ENCODE measurements at places on chromosomes 13 and 19.

DNA sequence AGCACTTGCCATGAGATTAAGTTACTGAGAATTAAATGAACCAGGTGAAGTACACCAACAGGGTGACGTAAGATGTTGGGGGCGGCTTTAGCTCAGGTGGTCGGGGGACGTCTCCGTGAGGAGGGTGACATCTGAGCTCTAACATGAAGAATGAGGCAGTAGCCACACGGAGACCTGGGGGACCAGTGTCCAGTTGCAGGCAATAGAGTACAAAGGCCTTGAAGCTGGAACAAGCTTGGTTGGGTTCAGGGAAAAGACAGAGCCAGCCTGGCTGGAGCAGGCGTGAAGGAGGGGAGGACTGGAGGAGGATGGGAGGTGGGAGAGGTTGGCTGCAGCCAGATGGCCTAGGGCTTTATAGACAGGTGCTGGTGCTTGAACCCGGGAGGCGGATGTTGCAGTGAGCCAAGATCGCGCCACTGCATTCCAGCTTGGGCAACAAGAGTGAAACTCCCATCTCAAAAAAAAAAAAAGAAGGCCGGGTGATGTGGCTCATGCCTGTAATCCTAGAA, 1.6 kb downstream of the SPINT2 start:
- DNase-seq, result no peak

DNA sequence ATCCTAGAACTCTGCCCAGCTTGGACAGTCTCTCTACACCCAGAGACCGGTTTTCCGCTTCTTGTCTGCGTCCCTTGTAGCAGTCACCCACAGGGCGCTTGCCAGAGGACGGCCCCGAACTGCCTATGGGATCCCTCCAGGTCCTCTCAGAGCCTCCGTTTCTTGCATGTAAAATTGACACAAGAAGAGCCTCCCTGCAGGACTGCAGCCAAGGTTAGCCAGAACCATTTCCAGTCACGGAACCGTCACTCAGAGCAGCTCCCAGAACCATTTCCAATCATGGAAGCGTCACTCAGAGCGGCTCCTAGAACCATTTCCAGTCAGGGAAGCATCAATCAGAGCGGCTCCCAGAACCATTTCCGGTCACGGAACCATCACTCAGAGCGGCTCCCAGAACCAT, 65.5 kb downstream of the ATP11A start:
- no peak for DNase-seq

DNA sequence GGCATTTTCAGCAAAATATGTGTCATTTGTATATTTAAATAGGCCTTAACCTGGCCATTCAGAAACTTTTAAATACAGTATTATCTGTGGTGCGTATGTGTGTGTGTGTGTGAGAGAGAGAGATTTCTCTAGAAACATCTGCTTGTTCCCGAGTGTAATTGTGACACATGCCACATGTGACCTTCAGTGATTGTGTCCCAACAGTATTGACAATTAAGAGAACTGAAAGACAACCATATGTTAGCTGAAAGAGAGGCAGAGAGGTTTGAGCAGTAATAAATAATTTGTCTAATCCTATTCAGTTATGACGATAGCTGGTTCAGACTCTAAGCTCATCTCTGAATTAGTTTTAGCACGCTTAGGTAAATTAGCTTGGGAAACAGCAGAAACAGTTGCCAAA, 1503.1 kb downstream of the PCDH9 start:
- DNase-seq, result no peak

GRCh38 chr13:32426191-32426989, 1.5 kb downstream of the N4BP2L1 start:
- no peak for DNase-seq

GRCh38 chr13:95317039-95317989, 16.1 kb upstream of the ABCC4 start:
- DNase-seq, result no peak

DNA sequence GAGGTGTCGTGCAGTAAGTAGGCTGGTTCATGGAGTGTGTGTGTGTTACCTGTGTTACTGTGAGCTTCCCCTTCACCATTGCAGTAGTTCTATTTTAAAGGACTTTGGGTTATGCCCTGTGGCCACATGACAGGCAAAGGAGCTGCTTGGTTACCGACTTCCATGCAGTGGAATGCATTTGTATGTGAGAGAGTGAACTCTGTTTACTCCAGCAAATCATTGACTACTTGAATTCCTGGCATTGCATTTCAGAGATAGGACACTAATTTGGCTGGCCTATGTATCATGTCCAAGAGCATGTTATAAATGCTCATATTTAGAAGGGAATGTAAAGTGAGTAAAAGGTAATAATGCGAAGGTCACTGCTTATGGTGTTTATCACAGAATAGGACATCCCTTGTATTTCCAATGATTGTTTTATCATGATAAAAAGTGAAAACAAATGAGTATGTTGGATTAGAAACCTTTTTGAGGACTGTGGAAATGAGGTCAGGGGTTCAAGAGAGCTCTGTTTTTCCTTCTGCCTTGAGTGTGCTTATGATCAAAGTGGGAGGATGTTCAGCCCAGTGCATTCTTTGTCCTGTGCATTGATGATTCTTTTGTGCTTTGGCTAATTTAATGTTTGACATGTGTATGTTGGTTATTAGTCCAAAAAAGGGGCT, 156.5 kb downstream of the LMO7 start:
- no peak for DNase-seq

DNA sequence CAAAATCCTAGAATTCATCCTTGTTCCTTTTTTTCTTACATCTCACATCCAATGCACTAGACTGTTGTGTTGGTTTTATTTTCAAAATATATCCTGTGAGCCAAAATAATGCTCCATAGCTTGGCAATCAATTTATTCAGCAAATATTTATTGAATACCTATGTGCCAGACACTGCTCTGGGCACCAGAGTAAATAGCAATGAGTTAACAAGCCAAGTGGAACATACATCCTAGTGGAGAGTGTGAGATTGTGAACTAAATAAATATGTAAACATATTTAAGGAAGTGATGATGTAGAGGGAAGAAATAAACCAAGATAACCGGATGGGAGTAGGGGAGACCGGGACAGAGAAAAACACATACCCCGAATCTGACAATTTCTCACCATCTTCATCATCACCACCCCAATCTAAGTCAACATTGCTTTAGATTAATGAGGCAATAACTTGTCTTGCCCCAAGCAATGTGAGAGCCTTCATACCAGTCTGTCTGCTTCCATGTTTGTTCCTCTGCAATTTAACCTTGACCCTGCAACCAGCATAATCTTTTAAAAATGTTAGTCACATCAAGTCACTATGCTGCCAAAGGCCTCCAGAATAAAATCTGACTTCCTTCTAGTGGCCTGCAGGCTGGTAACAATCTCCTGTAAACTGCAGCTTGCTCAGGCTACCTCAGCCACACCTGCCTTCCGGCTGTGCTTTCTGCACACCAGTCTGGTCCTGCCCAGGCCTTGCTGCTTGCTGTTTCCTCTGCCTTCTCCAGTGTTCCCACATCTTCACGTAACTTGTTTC, 199.2 kb downstream of the DLEU7 start:
- no peak for DNase-seq

DNA sequence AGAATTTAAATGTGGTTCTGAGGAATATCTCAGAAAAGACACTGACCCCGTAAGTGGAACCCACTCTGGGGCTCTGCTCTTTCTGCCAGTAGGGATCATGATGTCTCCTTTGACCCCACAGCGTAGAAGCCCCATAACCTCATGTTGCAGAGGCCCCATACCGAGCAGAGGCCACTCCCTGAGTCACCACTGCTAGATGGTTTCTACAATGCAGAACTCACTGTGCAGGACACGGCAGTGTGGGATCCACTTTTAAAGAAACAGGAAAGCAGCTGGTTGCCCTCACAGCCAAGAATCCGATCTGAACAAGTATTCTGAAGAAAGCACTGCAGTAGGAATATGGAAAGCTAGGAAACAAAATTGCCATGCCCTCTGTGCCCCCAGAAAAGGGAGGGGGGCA, 4.2 kb downstream of the SLC7A1 start:
- DNase-seq, result no peak

DNA sequence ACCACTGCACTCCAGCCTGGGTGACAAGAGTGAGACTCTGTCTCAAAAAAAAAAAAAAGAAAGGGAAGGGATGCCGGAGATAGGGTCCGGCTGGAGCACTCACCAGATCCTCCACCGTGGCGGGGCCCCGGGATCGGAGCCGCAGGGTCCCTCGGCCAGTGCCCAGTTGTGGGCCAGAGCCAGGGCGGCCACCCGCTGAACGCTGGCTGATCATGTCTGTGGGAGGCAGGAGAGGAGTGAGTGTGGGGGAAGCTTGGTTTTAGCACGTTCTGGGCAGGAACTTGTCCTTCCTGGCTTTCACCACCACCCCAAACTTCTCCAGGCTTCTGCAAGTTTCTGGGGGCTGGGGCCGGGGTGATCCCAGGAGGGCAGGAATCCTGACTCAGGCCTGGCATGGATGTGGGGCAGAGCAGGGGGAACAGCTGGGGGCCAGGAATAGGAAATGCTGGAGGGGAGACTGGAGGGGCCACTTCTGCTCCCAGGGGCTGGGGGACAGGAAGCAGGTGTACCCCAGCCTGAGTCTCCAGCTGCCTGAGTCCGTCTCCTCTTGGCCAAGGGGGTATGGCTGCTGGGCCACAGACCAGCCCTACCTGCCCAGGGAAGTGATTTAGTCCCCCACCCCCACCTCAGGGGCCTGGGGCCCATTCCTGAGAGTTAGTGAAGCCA, 4.3 kb upstream of the PTGER1 start:
- DNase-seq, result no peak

GRCh38 chr13:104740641-104741222, 1674.5 kb upstream of the SLC10A2 start:
- DNase-seq, result no peak

- no peak for DNase-seq
Observed at GRCh38 chr19:5880604-5881078, 10.3 kb upstream of the FUT5 start.

- DNase-seq, result no peak
Observed at GRCh38 chr19:2117215-2117960, 20.7 kb downstream of the IZUMO4 start.

GRCh38 chr13:70385852-70386251, 277.6 kb upstream of the KLHL1 start:
- no peak for DNase-seq

- no peak for DNase-seq
Observed at GRCh38 chr19:10766671-10767201, 48.9 kb downstream of the DNM2 start.

GRCh38 chr13:50353651-50354415, 338.6 kb downstream of the KCNRG start:
- no peak for DNase-seq

GRCh38 chr19:38228491-38229439, 4.7 kb upstream of the DPF1 start:
- no peak for DNase-seq

DNA sequence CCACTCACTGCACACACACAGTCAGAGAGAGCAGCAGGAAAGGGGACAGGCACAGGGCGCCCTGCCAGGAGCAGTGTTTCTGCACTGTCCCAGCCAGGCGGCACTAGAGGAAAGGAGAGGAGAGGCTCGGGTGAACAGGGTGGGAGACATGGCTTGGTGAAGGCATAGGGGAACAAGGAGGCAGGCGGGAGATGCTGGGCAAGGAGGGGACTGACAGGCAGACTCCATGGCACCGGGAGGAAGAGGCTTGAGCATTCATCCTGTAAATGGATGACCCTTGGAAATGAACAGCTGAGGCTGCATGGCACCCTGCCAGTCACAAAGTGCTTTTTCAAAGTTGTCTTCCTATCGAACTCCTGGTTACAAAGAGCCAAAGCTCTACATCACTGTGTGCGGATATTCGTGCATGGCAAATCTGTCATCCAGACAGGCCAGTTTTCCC, 22.4 kb downstream of the MED26 start:
- DNase-seq, result no peak

DNA sequence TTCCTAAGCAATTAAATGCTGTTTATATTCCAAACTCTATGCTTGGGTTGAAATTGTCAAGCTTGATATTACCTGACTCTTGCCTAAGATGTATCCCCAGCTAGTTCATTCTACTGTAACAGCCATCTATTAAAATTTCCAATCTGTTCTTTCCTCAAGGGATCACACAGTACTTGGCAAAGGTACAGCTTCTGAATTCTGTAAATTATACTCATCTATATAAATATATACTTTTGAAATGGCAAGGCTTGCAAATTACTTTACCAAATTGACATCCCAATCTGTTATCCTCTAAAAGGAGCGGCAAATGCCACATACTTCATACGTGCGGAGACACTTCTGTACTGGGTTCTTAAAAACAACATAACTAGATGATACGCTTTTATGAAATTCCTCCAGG, 330.2 kb downstream of the DNAJC15 start:
- no peak for DNase-seq

DNA sequence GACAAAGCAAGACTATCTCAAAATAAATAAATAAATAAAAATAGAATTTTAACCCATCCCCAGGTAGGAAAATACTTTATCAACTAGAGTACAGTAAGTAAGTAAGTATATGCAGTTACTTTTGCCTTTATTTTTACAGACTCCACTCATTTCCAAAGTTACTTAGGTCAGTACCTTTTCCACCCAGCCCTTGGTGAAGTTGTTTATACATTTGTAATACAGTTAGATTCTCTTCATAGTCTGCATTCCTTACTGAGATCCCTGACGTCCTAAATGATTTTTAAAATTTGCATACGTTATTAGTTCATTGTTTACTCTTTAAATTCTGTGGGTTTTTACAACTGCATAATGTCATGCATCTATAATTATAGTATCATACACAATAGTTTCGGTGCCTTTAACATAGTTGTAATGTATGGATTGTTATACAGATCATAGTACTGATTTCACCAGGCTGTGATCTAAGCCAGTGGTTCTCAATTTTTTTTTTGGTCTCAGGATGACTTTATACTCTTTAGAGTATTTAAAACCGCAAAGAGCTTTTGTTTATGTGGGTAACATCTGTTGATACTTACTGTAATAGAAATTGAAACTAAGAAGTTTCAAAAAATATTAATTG, 10.4 kb downstream of the SETDB2 start:
- no peak for DNase-seq

- DNase-seq, result no peak
Observed at GRCh38 chr19:10499550-10500246, 3.5 kb downstream of the KEAP1 start.

DNA sequence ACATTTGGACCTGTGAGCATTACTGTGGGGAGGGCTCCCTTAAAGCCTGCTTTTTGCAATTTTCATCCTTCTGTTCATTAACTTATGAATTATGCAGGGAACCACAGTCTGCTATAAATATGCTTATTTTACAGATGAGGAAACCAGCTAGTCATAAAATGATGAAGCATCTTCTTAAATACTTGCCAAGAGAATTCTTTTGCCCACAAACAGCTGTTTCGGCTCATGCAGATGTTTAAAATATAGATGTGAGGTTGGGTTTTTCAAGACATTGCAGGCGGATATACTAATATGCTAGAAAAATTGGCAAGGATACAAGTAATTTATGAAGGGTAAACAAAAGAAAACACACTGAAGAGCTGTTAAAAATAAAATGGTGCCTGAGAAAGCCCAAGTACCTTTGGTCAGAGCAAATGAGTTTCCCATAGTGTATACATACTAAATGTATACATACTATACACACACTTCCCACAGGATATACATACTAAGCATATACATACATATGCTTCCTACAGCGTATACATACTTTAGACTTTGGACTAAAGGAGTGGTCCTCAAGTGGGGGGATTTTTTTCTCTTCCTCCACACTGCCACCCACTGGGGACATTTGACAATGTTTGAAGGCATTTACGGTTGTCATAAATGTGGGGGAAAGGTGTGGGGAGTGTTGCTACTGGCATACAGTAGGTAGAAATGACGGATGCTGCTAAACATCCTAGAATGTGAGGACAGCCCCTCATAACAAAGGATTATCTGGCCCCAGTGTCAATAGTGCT, 164.9 kb upstream of the CSNK1A1L start:
- DNase-seq, result no peak

GRCh38 chr13:95298169-95298965, 2.9 kb downstream of the ABCC4 start:
- DNase-seq, result no peak

GRCh38 chr13:19960653-19960976, 2.1 kb downstream of the ZMYM2 start:
- no peak for DNase-seq

All from Panc1 (cell line).